ENCODE measurements at places on chromosomes 6 and 20. TPM values are rescaled to one million over a fixed set of nuclear protein-coding genes. Genes with fewer than 3 reads are reported as not detected.

The NRN1 gene
- total RNA-seq = 0.24 TPM

The LY6G6D gene
- not detected for total RNA-seq

The TAF4 gene
- total RNA-seq = 20.5 TPM

The ZNF334 gene
- total RNA-seq = 1.3 TPM

The GPR6 gene
- total RNA-seq = not detected

The GUCA1A gene
- total RNA-seq = not detected

The MUC22 gene
- total RNA-seq = not detected

The SAMD3 gene
- total RNA-seq = 12.5 TPM

The JAG1 gene
- 0.24 TPM for total RNA-seq

The B3GALT4 gene
- 7.0 TPM for total RNA-seq

The C6orf136 gene
- total RNA-seq = 35.9 TPM

The RAET1L gene
- total RNA-seq = not detected

The FAXC gene
- not detected for total RNA-seq

The SFTA2 gene
- not detected for total RNA-seq

The DEFB125 gene
- total RNA-seq = not detected

The CFAP206 gene
- total RNA-seq = not detected

The PDE10A gene
- not detected for total RNA-seq

The MYLK2 gene
- total RNA-seq = 0.13 TPM

The TRIM40 gene
- total RNA-seq = not detected

The CNBD2 gene
- total RNA-seq = 5.4 TPM

The C6orf58 gene
- not detected for total RNA-seq

The HRH3 gene
- not detected for total RNA-seq

The ENPP3 gene
- total RNA-seq = 1.3 TPM

The FAM229B gene
- 7.2 TPM for total RNA-seq

The MRAP2 gene
- not detected for total RNA-seq

The HLA-DQA1 gene
- total RNA-seq = 20.3 TPM

The RPL10A gene
- total RNA-seq = 1,739 TPM
